NCI-H1694 treated with DMSO at 0.1 percent for 48 hours (cell line): ENCODE measurements at places on chromosomes 2 and 18.
A peak's percentile ranks its signal among the peaks of the same experiment; 100 is the strongest.

- no peak for DNase-seq
Measured at GRCh38 chr18:55544014-55544413, 44.0 kb downstream of the TCF4 start.

GRCh38 chr2:101714118-101714517 is 16.6 kb downstream of the MAP4K4 start:
- DNase-seq: no peak

DNA sequence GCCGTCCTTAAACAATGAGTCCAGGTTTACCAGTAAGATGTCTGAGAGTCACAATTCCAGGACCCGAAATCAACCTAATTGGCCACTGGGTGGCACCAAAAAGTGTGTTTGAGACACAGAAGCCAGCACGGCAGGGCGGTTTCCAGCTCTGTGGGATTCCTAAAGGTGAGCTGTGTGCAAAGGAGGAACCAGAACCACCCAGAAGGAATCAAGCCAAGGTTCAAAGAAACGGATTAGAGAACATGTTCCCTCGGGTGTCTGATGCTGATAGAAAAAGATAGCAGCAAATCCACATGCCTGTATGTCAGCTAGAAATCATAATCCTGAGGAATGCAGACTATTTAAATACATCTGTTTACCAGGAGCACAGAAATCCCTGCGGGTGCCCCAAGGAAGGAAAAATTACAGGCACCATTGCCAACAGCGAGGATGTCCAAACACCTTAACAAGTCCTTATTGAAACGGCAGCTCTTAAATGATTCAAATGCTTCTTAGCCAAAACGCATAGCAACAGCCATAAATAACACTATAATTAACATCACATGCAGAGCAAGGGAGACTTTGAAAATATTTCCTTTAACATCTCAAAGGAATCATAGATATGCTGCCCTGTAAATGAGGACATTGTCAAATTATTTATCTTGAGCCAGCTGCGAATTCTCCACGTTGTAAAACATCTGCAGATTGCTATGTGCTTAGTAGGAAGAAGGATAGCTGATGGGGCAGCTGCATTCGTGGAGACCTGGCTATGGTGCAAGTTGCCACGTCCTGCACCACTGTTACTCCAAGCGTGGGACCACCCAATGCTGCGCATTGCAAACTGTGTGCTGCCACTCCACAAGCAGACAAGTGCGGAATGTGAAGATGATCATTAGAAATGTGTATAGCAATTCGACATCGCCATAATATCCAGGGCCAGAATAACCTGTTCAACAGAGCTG is 318.7 kb upstream of the NCKAP5 start:
- peak; percentile 64 for DNase-seq

GRCh38 chr2:27754138-27754588 is 17.4 kb upstream of the MRPL33 start:
- peak; percentile 77 for DNase-seq

DNA sequence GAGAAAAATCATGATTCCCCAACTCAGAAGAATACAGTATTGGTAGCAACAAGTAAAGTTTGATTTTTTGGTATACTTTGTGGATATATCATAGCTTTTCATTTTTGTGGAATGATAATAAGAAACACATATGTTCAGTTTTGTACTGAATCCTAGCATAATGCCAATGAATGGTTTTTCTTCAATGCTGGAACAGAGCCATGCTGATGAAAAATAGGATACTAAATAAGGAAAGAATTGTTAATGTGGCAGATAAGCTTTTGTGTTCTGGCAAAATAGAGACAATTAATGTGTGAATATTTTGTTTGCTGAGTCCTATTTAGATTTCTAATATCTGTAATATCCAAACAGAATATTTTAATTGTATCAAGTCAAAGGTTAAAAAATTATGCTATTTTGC is 21.9 kb downstream of the CD28 start:
- DNase-seq: no peak

- DNase-seq: no peak
Measured at GRCh38 chr2:8312861-8313830, 368.7 kb upstream of the ID2 start.

DNA sequence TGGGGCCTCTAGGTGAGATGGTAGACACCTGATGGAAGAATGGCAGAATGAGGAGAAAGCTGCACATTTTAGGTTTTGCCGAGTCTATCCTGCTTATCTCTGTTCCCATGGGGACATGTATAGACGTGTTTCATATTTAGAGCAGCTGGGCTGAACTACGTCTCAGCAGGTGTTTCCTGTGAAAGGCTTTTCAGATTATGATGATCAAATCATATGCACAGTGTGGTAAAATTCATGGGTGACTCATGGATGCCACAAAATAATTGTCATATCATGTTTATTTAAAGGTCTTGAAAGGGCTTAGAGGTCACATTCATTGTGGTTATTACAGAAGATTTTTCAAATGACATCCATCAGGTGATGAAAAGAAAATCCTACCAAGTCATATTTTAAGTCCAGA is 90.5 kb downstream of the ICOS start:
- no peak for DNase-seq

GRCh38 chr2:100242891-100243619 is 79.2 kb downstream of the LONRF2 start:
- peak; percentile 45 for DNase-seq

DNA sequence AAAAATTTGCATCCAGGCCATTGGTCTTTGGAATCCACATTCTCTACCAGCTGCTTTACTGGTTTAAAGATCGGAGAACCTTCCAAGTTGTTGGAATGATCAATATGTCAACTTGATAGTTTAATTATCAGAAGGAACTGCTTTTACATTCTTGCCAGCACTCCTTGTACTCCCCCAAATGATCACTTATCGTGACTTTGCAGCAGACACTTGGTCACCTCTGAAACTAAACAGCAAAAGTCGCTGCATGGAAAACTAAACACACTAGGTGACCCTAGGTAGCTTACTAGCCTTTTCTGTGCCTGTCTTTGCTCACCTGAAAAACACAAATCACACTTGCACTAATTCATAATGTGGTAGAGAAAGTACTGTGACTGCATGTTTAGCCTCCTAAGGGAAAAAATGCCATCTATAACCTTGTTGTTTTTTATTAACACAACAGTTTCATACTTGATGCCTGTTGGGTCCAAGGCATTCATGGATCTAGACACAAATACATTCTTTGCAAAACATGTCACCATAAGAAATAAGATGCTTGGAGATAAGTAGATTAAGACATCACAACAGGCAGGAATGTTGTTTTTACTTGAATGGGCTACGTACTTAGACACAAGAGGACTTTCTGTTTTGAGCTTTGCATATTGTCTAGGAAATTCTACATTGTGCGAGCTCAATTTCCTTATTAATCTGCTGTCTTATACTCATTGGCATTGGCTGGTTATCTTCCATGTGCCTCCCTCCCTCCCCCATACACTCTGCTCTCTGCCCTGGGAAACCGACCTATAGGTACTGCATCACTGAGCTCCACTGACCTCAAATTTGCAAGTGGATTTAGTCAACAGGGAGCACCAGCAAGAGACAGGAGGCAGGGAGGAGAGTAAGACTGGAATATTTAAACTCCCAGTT is 219.1 kb upstream of the STK17B start:
- no peak for DNase-seq

- no peak for DNase-seq
Measured at GRCh38 chr2:111035830-111036441, 84.8 kb upstream of the BCL2L11 start.

GRCh38 chr2:56801214-56801613 is 617.4 kb downstream of the CCDC85A start:
- DNase-seq: no peak

DNA sequence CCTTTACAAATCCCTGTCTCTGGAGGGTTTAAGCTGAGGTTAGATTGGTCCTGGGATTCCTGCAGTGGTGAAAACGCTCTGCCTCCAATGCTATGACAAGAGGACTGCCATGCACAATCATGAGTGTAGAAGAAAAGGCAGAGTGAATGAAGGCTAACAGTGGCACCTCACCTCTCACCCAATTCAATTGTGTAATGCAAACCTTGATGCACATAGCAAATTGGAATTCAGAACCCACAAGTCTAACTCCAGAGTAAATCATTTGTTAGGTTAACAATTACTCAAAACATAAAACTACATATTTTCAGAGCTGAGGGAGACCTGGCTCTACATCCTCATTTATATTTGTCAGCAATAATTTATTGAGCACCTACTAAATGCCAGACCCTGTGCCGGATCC is 1.8 kb downstream of the TGFBRAP1 start:
- no peak for DNase-seq

GRCh38 chr2:73117441-73117840 is 4.7 kb upstream of the RAB11FIP5 start:
- no peak for DNase-seq

GRCh38 chr2:167440382-167440781 is 552.1 kb downstream of the XIRP2 start:
- DNase-seq: no peak

DNA sequence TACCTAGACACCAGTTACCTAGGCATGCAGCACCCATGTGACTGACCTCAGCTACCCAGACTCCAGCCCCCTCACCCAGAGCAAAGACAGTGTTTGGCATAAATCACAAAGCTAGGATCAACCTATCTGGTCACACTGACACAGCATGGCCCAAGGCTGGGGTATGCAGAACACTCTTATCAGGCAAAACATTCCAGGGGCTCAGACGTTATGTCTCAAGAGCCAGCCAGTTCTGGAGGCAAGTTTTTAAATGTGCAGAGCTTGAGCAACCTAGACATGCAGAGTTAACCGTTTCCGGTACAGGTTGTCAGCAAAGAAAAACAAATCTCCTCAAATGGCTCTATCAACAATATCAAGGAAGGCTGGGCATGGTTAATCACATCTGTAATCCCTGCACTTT is 92.8 kb downstream of the AP1S3 start:
- DNase-seq: no peak

DNA sequence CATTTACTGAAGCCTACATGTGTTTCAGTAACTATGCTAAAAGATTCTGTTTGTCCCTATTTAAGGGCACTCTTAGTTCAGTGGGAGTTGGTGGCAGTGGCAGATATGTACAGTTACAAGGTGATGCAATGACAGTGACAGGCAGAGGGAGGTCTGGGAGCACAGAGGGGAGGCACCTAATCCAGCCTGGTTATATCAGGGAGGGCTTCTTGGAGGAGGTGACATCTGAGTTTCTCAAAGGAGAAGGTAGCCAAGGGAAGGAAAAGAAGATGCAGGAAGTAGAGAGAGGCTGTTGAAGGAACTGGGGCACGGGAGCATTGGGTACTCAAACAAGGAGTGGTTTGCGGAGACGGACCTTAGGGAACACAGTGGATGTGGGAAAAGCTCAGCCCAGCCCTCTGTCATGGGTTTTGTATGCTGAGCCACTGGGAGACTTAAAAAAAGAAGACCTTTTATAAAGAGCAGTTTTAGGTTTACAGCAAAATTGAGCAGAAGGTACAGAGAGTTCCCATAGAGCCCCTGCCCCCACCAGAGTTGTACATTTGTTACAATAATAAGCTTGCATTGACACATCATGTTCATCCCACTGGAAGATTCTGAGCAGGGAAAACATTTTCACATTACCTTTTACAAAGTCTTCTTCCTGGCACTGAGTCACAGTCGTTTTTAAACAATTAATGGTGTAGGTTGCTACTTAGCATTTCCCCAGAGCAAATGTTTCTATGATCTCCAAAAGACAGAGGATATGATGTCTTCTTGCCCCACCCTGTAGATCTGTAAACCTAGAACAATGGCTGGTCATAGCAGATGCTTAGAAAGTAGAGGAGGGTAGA is 83.0 kb upstream of the TAF1B start:
- DNase-seq: no peak

- no peak for DNase-seq
Measured at GRCh38 chr2:28430377-28430765, 37.7 kb downstream of the FOSL2 start.
